CD4-positive, alpha-beta T cell treated with Interleukin-4 for 1 hour (primary cell): ENCODE measurements at places on chromosomes 16 and 17.

DNA sequence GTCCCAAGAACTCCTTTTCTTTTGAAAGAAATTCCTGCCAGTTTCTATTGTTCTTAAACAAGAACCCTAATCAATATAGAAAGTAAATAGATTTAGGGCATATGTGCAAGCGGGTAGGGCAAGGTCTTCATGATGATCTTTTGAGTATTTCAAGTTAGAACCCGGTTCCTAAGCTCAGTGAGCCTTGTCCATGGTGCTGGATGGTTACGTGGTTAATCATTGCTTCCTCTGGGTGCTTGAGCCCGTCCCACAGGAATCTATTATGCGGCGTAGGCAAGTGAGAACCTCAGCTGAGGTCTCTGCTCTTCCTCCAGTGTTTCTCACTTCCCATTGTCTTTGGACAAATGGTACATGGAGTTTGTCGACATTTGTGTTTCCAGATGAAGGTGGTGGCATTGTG lies 580.8 kb upstream of the EEF2KMT start:
- no peak for DNase-seq

DNA sequence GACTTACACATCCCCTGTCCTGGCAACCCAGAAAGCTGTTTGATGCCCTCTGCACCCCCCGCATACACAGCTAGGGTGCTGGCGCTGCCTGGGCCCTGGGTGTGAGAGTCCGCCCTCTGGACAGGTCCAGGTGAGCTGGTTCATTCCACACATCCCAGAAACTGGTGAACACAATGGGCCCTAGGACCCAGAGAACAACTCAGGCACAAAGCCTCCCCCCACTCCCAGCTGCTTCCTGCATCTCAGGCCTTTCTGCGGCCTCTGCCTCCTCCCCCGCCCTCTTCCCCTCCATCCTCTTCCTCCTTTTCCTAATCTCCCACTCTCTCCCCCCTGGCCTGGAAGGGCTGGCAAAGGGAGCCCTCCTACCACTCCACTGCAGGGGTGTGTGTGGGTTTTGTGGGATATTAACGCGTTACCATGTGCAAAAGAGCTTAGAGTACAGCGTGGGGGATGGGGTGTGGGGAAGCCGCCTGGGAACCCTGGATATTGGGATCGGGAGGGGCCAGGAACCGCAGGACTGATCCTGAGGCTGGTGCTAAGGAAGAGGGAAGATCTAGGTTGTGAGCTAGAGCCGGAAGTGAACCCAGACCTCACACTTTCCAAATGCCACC lies 1.6 kb upstream of the PPP1R9B start:
- DNase-seq: peak; percentile 62

DNA sequence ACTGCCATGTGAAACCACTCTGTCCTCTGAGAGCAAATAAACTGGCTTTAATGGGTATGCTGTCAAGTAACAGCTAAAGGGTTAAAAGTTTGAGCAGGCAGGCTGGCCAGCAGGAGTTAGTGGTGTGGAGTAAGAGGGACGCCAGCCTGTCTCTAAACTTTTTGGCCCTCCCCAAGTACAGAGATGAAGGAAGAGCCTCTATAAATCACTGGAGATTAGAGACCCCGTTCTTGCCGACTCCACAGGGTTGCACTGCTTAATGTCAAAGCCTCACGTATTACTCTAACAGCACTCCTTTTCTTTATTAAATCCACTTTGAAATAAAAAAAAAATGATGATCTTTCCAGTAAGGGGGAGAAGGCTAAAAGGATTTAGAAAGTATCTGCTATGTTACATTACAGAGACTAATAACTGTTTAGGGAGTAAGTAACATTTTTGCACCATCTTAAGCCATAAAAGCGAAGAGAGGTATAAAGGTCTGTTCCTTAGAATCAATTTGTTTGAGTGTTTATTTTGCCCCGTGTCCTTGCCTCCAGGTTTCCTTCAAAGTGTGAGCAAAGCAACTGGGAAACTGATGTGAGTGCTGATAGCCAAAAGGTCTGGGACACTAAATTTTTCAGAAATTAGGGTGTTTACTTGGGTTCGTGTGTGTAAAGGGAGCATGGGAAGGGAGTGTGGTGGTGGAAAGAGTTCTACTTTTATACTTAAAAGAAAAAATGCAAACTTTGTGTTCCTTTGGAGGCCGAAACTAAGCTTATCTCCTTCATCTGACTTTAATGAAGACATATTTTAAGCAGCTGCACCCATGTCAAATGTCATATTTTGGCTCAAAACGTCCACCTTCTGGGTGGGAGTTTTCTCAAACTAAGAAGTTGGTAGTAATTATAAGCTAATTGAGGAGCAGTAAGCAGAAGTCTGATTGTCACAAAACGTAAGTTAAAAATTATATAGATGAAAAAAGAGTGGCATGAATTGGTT lies 109.9 kb upstream of the TBX2 start:
- no peak for DNase-seq

DNA sequence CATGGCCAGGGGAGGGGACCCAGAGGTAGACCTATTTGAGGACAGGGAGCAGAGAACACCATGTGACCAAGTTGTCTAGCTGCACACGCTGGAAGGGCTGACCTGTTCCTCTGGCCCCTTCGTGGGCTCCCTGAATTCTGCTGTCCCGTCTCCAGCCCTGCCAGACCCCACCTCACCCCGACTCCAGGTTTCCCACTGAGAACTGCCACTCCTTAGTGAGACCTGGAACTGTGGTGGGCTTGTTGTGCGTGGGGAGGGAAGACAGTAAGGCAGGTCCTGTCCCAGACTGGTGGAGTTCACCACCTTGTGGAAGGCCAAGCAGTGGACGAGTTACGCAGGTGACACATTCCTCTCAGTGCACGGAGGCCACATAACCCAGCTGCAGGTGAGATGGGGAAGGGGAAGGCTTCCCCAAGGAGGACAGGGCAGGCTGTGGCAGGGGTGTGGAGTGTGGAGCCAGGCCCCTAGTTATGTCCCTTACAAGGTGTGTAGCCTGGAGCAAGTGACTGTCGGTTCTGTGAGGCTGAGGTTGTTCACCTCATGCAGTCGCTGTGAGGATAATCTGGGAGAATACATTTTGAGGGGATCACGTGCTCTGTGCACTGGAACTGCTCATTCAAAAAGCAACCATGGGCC lies 54.7 kb downstream of the USP22 start:
- DNase-seq: no peak

- peak; percentile 59 for DNase-seq
Observed at GRCh38 chr17:17416007-17416399, 60.8 kb upstream of the MED9 start.

- no peak for DNase-seq
Observed at GRCh38 chr17:17942846-17943245, 29.4 kb downstream of the TOM1L2 start.

DNA sequence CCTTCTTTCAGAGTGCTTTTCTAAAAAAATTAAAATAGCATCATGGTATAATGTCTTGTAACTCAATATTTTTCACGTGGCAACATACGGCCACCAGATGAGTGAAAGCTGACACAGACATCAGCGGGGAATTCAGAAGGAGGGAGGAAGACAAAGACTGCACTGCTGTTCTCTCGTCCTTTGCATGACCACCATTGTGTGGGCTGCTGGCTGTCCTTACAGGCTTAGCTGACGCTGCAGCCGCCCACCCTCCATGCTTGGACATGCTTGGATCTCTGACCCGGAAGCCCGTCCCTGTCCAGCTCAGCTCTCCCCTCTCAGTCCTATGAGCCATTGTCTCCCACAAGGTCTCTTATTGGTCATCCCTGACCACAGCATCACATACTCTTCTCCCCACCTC lies 11.4 kb upstream of the MLYCD start:
- DNase-seq: no peak

DNA sequence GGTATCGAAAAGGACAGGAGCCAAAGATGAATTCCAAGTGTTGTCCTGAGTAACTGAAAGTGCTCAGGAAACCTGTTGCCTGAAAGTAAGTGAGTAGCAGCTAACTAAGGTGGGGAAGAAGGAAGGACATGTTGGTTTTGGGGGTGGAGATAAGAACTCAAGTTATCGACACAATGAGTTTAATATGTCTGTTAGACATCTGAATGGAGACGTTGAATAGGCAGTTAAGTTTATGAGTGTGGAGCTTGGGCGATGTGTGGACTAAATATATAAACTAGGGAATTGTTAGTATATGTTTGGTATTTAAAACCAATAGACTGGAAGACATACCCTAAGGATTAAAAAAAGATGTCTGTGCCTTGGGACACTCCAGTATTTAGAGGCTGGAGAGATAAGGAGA lies 82.7 kb upstream of the ASIC2 start:
- no peak for DNase-seq

GRCh38 chr17:55186937-55187770 lies 77.6 kb upstream of the HLF start:
- DNase-seq: no peak

DNA sequence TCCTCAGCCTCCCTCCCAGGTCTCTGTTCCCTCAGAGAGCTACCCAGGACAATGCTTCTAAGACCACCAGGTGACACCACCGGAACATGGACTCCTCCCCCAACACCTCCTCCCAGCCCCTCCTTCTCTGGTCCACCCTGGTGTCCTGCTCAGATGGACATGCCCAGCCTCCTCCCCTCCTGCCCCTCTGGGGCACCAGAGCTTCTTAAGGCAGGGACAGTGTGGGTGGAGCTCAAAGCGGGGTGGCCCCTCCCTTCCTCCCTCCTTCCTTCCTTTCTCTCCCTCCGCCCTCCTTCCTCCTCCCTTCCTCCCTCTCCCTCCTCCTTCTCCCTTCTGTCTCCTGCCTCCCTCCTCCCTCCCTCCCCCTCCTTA lies 22.7 kb downstream of the TRPV3 start:
- DNase-seq: no peak

- peak; percentile 71 for DNase-seq
Observed at GRCh38 chr17:40062329-40063186, at the start of gene THRA. THRA (plus strand) TSS chr17:40062965; CDS start chr17:40074489, 11,524 bp downstream.

DNA sequence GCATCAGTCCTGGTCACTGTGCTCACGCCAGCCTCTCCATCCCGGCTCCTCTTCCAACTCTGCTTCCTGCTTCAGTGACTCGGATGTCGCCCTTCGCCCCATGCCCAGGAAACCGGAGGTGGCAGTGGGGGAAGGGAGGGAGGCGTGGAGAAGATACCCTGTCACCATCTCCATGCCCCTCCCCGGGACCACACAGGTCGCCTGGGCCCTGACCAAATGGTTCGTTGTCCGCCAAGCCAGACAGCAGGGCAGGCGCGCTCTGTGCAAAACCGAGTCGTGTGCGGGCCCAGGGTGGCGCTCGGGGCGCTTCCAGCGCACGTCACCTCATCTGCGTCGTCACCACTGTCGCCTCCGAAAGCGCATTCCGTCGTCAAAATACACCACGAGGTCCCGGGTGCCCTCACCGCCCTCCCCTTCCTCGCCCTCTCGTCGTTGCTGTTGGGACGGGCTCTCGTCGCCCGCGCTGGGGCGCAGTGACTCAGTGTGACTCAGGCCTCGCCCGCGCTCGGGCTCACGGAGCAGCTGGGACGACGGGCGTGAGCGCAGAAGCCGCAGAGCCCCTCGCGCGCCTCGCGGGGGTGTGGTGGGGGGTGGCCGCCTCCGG lies 39.2 kb downstream of the ZNF778 start:
- peak; percentile 69 for DNase-seq

DNA sequence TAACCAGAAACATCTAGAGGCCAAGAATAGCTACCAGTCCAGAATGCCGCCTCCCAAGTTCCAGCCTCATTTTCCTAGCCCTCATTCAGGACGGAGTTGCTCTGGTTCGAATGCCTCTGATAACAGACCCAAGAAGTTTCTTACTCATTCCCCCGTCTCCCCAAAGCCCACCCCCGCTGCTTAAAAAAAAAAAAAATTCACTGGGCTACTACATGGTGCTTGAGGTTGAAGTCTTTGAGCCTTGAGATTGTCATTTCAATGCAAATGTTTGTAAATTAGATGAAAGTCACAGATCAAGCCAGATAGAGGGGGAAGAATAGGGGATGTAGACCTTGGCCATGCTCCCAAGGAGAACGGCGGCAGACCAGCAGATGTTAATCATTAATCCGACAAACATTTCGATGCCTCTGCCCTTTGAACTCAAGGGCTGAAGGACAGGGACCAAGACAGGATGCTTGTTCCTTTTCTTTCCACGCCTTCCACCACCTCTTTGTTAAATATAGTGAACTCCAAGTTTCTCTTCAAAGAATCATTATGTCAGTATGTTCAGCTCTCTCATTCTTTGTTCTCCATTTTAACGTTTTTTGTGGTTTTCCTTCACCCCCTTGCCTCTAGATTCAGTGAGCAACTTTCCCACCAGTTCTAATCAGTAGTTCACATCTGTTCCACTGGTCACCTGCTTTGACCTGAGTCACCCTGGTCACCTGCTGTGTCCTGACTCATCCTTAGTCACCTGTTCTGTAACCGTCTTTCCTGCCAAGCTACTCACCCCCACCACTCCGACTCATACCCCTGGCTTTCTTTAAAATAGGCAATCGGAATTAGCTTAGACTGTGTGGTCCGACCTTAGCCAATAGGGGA lies 190.3 kb downstream of the CPPED1 start:
- no peak for DNase-seq

- no peak for DNase-seq
Observed at GRCh38 chr17:78999947-79000395, 9.6 kb downstream of the CANT1 start.

DNA sequence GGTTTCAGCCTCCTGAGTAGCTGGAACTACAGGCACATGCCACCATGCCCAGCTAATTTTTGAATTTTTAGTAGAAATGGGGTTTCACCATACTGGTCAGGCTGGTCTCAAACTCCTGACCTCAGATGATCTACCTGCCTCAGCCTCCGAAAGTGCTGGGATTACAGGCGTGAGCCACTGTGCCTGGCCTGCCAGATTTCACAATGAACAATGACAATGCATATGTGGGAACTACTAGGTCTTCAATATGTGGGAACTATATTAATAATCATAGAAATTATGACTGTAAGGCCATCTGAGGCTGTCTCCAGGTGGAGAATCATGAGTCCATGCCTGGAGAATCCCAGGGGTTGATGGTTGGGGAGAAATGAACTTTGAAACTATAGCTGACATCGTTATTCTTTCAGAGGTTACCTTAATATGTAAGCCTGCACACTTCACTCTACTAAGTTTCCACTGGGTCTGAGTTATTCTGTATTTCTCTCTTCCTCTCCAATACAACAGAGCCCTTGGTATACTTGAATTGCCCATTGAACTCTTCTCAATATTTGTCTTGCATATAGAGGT lies 7.2 kb upstream of the DRC7 start:
- DNase-seq: no peak

- no peak for DNase-seq
Observed at GRCh38 chr16:15457958-15458357, 23.6 kb downstream of the BMERB1 start.

DNA sequence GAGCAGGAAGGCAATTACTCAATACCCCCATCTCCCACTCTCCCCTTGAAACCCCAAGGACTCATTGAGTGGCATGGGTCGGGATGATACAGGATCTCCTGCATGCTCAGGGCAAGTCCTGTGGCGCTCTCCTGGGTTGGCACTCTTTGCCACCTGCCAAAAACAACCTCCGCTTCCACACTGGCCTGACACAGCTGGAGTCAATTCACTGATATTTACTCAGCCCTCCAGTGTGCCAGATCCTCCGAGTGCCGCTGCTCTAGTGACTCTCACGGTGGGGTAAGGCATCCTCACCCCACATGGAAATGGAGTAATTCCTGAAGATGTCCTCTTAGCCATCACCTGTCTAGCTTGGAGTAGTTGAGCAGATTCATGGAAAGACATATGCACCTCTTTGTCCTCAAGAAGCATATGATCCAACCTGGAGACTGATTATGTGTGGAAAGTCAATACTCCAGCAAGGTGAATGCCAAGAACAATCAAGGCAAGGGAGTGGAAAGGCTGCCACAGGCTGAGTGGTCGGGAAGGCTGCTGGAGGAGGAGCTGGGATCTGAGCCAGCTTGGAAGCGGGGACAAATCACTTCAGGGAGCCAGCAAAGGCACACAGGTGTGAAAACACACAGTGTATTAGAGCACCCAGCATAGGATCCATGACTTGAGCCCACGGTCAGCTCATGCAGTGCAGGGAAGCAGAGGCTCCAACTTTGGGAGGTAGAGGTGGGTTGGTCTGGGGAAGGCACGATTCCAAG lies 12.6 kb upstream of the GOSR2 start:
- DNase-seq: no peak
